ENCODE measurements at places on chromosomes 6 and 20.

DNA sequence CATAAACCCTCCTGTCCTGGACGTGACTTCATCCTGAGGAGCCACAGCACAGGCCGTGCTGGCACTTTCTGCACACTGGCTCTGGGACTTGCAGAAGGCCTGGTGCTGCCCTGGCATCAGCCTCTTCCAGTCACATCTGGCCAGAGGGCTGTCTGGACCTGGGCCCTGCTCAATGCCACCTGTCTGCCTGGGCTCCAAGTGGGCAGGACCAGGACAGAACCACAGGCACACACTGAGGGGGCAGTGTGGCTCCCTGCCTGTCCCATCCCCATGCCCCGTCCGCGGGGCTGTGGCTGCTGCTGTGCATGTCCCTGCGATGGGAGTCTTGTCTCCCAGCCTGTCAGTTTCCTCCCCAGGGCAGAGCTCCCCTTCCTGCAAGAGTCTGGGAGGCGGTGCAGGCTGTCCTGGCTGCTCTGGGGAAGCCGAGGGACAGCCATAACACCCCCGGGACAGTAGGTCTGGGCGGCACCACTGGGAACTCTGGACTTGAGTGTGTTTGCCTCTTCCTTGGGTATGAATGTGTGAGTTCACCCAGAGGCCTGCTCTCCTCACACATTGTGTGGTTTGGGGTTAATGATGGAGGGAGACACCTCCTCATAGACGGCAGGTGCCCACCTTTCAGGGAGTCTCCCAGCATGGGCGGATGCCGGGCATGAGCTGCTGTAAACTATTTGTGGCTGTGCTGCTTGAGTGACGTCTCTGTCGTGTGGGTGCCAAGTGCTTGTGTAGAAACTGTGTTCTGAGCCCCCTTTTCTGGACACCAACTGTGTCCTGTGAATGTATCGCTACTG is 22.0 kb upstream of the PYGB start:
- no peak for DNase-seq

- peak; percentile 9 for DNase-seq
Measured at GRCh38 chr6:131281471-131282270, 146.4 kb downstream of the AKAP7 start.

- no peak for DNase-seq
Measured at GRCh38 chr6:100663219-100663863, 198.6 kb upstream of the SIM1 start.

GRCh38 chr6:116300566-116300965 is 20.8 kb upstream of the TSPYL1 start:
- no peak for DNase-seq

DNA sequence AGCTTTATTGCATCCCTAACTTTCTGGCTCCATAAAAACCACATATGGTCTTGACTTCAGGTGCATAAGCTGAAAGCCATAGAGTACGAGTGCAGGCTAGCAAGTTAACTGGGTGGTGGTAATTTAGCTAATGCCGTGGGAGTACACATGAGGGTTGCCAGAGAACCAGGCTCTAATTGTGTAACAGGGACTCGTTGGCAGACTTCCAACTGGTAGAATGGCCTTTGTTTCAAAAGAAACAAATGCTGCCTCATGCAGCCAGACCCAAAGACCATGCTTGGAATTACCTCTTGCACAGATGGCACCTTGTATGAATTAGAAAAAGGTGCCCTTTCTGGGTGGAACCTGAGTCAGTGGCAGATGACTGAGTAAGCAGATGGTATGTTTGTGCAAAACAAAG is 73.2 kb downstream of the LY86 start:
- DNase-seq: no peak

DNA sequence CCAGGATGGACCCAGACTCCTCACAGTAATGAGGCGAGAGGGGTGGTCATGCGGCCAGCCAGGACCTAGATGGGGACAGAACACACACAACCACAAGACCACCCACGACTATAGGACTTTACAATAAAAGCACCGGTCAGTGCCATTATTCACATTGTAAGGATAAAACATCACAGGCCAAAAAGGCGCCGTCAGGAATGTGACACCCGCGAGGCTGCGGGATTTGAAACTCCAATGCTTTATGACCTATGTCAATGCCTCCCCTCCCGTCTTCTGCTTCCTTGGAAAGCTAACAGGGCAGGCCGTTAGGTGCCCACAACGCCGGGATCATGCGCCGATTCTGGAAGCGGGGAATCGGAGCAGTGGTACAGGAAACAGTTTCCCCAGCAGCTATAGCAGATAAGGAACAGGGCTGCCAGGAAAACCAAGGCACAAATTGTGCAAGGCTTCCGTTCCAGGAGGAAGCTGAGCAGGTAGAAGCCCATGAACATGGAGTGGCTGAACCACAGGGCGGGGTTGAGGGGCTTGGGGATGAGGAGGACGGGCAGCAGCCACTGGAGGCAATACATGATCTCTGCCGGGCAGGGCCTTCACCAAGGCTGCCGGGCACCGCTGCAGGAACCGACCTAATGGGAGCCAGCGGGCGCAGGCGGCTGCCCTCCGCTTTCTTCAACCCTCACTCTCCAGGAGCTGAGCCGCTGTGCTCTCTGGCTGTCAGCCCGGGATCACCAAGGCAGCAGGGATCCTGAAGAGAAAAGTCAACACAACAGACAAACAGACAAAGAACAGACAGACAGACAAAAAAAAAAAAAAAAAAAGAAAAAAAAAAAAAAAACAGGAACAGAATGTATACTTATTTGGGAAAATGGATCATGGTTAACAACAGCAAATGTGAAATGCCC is 2.2 kb upstream of the NNAT start:
- DNase-seq: no peak
